NCI-H1930 (cell line): ENCODE measurements at places on chromosomes 7 and 10.

- no peak for DNase-seq
Observed at GRCh38 chr10:32232378-32232777, 114.6 kb downstream of the EPC1 start.

DNA sequence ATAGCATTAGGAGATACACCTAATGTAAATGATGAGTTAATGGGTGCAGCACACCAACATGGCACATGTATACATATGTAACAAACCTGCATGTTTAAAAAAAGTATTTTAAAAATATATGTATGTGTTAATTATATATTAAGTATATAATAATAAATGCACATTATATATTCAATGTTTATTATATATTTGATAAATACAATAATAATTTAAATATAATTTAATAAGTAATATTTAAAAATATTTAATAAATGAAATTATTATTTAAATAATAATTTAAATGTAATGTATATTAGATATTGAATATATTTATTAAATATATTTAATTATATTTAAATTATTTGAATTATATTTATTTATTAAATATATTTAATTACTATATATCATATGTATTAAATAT lies 661.3 kb upstream of the COBL start:
- DNase-seq, result no peak

GRCh38 chr7:85641331-85641730 lies 454.5 kb upstream of the SEMA3D start:
- no peak for DNase-seq

DNA sequence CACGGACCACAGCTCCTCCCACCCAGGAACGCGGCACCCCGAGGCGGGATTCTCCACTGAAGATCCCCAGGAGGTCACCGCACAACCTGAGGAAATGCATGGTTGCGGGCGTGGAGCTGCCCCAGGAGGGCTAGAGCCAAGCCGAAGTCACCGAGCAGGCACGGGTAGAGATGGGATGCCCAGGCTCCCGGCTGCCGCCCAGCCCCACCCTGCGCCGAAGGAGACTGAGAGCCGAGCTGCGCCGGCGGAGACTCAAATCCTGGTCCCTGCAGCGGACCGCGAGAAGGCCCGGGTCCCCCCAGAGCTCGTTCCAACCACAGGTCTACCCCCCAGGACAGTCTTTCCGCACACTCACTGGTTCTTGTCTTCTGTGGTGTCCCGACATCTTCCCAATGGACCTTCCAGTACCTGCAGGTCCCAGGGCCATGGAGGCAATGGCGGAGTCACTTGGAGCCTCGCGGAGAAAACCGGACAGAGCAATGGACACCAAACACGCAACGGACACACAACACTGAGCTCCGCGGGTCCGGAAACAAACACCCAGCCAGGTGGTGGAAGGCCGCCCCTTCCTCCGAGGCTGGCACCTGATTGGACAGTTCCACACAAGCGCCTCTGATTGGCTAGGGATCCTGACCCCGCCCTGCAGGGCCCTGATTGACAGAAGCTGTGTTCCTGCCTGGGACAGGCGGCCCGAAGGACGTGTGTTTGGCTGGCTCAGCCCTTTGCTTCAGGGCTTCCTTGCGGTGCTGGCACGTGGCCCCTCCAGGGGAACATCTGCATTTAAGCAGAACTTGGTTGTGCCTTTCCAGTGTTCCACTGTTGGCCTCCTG lies 331.9 kb upstream of the NUPR2 start:
- DNase-seq, result no peak

DNA sequence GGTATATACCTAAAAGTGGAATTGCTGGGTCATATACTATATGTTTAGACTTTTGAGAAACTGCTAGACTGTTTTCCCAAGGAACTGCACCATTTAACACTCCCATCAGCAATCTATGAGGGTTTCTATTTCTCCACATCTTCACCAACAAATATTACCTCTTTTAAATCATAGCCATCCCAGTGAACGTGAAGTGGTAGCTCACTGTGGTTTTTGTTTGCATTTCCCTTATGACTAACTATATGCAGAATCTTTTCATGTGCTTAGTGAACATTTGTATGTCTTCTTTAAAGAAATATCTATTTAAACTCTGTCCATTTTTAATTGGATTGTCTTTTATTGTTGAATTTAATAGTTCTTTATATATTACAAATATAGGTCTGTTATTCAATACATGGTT lies 115.8 kb upstream of the SEC61G start:
- no peak for DNase-seq

GRCh38 chr10:124292911-124293615 lies 125.7 kb downstream of the OAT start:
- DNase-seq, result no peak

DNA sequence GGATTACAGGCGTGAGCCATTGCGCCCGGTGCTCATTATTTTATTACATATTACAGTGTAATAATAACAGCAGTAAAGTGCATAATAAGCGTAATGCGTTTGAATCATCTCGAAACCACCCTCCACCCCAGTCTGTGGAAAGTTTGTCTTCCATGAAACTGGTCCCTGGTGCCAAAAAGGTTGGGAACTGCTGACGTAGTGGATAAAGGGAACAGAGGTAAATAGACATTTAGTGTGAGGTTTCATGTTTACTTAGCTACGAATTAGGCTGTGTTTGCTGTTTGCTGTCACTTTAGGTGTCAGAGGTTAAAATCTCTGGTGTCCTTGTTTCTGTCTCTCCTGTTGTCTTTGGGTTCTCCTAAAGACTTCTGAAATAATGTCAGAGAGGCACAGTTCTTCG lies 60.3 kb upstream of the SLC39A12 start:
- DNase-seq, result no peak

GRCh38 chr10:73234695-73235094 lies 12.4 kb downstream of the DNAJC9 start:
- DNase-seq, result no peak

DNA sequence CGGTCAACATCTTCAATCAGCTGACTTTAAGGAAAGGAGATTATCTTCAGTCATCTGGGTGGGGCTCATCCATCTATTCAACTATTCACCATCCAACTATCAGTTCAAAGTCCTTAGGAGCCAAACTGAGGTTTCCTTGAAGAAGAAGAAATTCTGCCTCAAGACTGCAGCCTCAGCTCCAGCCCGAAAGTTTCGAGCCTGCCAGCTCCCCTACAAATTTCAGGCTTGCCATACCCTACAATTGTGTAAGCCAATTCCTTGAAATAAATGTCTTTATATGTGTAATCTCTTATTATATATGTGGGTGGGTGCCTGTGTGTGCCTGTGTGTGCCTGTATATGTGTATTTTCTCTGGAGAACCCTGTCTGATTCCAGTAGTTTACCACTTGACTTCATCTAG lies 447.8 kb downstream of the INHBA start:
- DNase-seq, result no peak

- no peak for DNase-seq
Observed at GRCh38 chr7:135365721-135366120, 132.1 kb downstream of the STRA8 start.

DNA sequence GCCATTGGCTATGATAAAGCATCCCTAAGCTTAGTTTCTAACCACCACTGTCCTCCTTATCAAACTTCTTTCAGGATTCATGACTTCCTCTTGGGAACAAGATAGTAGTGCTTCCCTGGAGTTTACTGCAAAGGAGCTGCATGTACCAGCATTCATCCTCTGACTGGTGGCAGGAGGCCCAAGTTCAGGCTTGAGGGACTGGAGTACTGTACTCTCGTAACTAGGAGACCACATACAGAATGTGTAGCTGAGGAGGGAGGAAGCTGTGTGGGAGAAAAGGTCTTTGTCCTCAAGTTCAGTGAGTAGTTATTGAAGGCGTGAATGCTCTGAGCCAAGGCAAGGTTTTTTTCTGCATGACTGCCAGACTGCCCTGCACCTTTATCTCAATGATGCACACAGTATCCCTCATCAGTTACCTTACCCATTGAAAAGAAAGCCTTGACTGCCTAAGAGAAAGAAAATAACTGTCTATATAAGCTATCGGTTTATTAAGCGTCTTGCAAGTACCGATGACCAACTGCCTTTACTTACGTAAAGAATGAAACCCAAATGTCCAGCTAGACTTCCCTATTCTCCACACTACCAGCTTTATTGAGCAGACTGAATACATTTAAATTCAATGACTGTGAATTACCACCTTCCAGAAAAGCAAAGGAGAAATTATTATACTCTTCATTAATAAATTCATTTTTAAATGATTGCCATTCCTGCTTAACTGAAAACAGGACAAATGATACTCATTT lies 12.8 kb downstream of the SCRN1 start:
- DNase-seq, result no peak

- DNase-seq, result peak; percentile 19
Observed at GRCh38 chr7:32427769-32428291, 62.4 kb downstream of the LSM5 start.

DNA sequence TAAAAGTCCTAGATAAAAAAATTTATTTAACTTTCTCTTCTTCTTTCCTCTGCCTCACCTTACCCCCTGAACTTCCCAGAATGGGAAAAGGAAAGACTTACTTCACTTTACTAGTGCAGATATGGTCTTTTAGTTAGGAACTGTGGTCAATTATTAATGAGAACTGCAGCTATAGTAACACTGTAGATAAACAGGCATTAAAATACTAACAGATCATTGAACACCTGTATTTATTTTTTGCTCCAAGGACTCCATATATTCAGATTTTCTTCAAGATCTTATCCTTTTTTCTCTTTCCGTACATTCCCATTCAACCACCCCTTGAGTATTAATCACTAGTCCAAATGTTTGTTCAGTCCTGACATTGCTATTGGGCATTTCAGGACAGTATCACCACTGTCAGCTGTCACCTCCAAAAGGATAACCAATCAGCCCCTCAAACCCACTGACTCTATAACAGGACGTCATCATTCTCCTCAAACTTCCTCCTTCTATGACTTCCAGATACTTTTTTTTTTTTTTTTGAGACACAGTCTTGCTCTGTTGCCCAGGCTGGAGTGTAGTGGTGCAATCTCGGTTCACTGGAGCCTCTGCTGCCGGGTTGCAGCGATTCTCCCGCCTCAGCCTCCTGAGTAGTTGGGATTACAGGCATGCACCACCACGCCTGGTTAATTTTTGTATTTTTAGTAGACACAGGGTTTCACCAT lies 4.2 kb downstream of the CPVL start:
- no peak for DNase-seq

DNA sequence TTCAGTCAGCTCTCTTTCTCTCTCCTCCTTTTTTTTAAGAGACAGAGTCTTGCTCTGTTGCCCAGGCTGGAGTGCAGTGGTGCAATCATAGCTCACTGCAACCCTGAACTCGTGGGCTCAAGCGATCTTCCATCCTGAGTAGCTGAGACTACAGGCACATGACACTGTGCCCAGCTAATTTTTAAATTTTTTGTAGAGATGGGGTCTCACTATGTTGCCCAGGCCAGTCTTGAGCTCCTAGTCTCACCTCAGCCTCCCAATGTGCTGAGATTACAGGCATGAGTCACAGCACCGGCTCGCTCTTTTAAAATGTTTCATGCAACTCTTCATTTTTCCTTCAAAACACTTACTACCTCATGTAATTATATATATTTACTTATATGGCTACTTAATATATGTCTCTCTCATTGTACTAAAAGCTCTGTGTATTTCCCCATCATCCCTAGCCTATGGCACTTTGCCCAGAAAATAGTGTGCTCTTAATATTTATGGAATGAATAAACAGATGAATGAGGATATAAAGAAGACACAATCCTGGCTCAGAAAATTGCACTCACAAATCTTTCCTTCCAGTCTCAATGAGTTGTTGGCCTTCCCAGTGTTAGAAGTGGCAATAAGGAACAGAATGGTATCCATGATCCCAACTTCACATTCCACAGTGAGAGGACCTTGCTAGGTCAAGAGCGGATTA lies 33.9 kb downstream of the EBLN1 start:
- DNase-seq, result no peak

DNA sequence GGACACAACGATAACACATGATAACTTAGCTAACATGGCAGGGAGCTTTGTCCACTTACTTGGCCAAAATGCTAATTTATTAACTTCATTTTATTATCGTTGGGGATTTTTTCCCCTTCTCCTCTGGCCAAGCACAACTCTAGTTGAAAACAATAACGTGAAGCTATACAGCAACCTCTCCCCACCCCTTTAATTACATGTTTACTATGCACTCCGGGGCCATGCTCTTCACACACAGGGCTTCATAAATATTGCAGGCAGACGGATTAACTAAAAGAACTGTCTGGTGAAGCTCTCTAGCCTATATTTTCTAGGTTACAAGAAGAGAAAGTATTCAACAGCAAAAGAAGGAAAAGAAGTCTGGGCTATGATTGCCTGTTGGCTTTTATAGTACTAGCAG lies 51.7 kb downstream of the XRCC2 start:
- DNase-seq, result no peak

- no peak for DNase-seq
Observed at GRCh38 chr10:15183689-15184481, 15.4 kb upstream of the NMT2 start.

GRCh38 chr7:46133751-46134150 lies 212.7 kb upstream of the IGFBP3 start:
- no peak for DNase-seq

GRCh38 chr7:126202177-126202576 lies 1050.6 kb downstream of the GRM8 start:
- DNase-seq, result no peak

GRCh38 chr7:43565786-43566185 lies 17.1 kb upstream of the STK17A start:
- no peak for DNase-seq

DNA sequence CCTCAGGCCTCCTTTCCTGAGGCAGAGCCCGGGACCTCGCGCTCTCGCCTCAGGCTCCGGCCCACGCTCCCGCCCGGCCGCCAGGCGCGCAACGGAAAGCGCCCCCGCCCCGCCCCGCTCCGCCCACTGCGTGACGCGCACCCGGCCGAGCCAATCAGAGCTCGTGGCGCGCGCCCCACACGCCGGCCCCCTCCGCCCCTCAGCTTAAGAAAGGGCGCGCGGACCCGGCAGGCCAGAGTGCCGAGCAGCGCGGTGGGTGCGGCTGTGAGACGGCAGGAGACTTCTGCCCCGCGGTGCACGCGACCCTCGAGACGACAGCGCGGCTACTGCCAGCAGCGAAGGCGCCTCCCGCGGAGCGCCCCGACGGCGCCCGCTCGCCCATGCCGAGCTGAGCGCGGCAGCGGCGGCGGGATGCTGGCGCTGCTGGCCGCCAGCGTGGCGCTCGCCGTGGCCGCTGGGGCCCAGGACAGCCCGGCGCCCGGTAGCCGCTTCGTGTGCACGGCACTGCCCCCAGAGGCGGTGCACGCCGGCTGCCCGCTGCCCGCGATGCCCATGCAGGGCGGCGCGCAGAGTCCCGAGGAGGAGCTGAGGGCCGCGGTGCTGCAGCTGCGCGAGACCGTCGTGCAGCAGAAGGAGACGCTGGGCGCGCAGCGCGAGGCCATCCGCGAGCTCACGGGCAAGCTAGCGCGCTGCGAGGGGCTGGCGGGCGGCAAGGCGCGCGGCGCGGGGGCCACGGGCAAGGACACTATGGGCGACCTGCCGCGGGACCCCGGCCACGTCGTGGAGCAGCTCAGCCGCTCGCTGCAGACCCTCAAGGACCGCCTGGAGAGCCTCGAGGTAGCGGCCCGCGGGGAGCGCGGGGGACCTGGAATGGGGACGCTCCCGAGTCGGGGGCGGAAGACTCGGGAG lies at the start of gene NPTX2:
NPTX2 (plus strand) TSS at position 235 of the 909 bp plus-strand sequence; CDS start at position 412, 177 bp downstream.
- DNase-seq, result peak; percentile 87

- no peak for DNase-seq
Observed at GRCh38 chr7:37428681-37429434, 19.8 kb downstream of the ELMO1 start.

- no peak for DNase-seq
Observed at GRCh38 chr7:105127179-105127578, 113.2 kb downstream of the KMT2E start.
